ENCODE measurements at places on chromosomes 2 and 18. TPM values are rescaled to one million over a fixed set of nuclear protein-coding genes. Genes with fewer than 3 reads are reported as not detected.

FAM117B gene
- total RNA-seq = 3.3 TPM

HOXD13 gene
- total RNA-seq = 1.1 TPM

SH3RF3 gene
- 20.4 TPM for total RNA-seq

FSIP2 gene
- total RNA-seq = 0.29 TPM

FOXI3 gene
- not detected for total RNA-seq

CHPF gene
- total RNA-seq = 24.1 TPM

AQP12A gene
- total RNA-seq = not detected

ACTR1B gene
- 47.6 TPM for total RNA-seq

MBD1 gene
- total RNA-seq = 55.2 TPM

ACADL gene
- 10.9 TPM for total RNA-seq

LOXL3 gene
- total RNA-seq = 8.2 TPM

CABYR gene
- 3.1 TPM for total RNA-seq

LYPD1 gene
- total RNA-seq = 0.32 TPM

RAD51AP2 gene
- total RNA-seq = not detected

ABCG8 gene
- not detected for total RNA-seq

CNTNAP5 gene
- not detected for total RNA-seq

KCTD1 gene
- 5.9 TPM for total RNA-seq

HOXD9 gene
- 6.1 TPM for total RNA-seq

NOL4 gene
- total RNA-seq = not detected

MYO3B gene
- total RNA-seq = not detected

SIX3 gene
- total RNA-seq = not detected

FEV gene
- not detected for total RNA-seq

ERLEC1 gene
- 34.2 TPM for total RNA-seq

RUFY4 gene
- 0.42 TPM for total RNA-seq

ATP6V1B1 gene
- total RNA-seq = 2.4 TPM

IL1RL1 gene
- total RNA-seq = 32.4 TPM

ANKRD30B gene
- 0.39 TPM for total RNA-seq

UBE2E3 gene
- 60.4 TPM for total RNA-seq

HEATR5B gene
- total RNA-seq = 22.4 TPM
